Dermis blood vessel endothelial cell (primary cell): ENCODE measurements at places on chromosomes 12 and 14.

- DNase-seq = no peak
Observed at GRCh38 chr14:51822499-51822898, 37.9 kb upstream of the GNG2 start.

DNA sequence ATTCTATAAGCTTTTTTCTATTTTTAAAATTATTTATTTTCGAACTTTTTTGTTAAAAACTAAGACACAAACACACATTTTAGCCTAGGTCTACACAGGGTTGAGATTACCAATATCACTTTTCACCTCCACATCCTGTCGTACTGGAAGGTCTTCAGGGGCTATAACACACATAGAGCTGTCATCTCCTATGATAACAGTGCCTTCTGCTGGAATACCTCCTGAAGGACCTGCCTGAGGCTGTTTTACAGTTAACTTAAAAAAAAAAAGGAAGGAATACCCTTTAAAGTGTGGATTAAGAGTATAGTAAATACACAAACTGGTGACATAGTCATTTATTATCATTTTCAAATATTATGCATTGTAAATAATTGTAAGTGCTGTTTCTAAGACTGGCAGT lies 43.0 kb downstream of the RASSF8 start:
- DNase-seq = peak; percentile 37

GRCh38 chr12:94803939-94804338 lies 153.6 kb upstream of the TMCC3 start:
- DNase-seq = no peak

- no peak for DNase-seq
Observed at GRCh38 chr14:33504246-33505099, 446.4 kb downstream of the EGLN3 start.

GRCh38 chr14:32601906-32602305 lies 272.8 kb downstream of the AKAP6 start:
- DNase-seq = no peak

GRCh38 chr14:96905825-96906224 lies 108.6 kb downstream of the VRK1 start:
- DNase-seq = no peak

GRCh38 chr14:73325630-73326299 lies 88.5 kb downstream of the PAPLN start:
- no peak for DNase-seq

DNA sequence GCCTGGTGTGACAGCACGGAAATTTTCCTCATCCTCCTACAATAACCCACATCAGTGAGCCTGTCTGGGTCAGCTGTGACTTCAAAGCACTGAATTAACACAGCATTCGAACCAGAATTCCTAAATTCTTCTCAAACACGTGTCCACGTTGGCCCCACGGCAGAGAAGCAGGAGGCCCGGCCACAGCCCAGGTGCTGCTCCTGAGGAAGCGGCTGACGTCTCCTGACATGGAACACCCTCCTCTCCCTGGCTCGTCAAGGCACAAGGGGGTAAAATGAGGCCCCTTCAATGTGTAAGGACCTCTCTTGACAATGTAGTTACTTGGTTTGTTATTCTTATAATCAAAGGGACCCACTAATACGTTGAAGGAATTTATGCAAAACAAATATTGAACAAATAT lies 156.3 kb upstream of the GSC start:
- DNase-seq = no peak

- no peak for DNase-seq
Observed at GRCh38 chr14:43853541-43853940, 653.5 kb downstream of the FSCB start.

GRCh38 chr14:60197629-60198303 lies 32.6 kb upstream of the DHRS7 start:
- DNase-seq = no peak

- DNase-seq = no peak
Observed at GRCh38 chr12:83065562-83065961, 378.9 kb downstream of the TMTC2 start.

DNA sequence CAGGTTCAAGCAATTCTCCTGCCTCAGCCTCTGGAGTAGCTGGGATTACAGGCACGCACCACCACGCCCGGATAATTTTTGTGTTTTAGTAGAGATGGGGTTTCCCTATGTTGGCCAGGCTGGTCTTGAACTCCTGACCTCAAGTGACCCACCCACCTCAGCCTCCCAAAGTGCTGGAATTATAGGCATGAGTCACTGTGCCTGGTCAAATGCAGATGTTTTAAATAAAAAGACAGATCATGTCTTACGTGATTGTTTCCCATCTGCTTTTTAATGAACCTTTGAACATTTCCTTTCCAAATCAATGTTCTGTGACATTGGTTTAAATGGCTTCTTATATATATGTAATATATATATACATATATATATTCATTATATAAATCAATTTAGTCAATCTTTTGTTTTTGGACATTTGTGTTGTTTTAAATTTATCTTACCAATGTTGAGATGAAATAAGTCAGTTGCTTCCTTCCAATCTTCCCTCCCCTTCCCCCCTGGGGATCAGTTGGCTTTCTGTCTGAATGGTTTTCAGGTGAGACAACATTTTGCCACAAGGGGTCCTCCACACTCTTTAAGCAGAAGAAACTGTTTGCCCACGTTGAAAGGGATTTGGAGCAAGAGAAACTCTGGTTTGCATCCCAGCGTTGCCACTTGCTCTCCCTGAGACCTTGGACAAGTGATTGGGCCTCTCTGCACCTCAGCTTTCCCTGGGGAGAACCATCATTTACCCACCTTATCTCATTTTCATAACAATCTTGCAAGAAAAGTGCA lies 47.6 kb upstream of the RBM19 start:
- DNase-seq = no peak

GRCh38 chr12:55515696-55516095 lies 23.5 kb downstream of the OR6C68 start:
- DNase-seq = no peak

GRCh38 chr12:56565510-56566101 lies 44.0 kb downstream of the RBMS2 start:
- peak; percentile 98 for DNase-seq

DNA sequence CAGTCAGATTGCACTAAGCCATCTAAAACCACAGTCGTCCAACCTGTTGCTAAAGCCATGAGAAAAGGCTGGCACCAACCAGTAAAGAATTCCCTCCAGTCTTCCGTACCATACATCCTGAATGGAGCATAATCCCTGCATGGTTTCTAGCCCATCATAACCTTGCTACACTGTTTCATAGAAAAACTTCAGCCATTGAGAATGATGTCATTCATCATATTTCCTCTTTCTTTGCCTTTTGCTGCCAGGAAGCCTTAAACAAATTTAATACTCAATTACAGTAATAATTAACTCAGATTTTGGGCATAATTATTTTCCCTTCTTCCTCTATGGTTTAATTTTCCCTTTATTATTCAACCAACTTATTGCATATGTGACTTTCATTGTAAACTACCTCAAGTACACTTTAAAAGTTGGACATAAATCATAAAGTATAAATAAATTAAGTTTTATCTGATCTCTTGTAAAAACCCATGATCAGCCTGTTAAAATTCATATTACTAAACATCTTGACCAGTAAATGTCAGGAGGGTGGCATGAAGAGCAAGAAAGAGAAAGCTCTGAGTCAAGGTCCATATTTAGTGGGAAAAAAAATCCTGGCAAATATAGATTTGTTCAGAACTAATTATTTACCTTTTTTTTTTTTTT lies 264.7 kb downstream of the ZFP36L1 start:
- peak; percentile 33 for DNase-seq

DNA sequence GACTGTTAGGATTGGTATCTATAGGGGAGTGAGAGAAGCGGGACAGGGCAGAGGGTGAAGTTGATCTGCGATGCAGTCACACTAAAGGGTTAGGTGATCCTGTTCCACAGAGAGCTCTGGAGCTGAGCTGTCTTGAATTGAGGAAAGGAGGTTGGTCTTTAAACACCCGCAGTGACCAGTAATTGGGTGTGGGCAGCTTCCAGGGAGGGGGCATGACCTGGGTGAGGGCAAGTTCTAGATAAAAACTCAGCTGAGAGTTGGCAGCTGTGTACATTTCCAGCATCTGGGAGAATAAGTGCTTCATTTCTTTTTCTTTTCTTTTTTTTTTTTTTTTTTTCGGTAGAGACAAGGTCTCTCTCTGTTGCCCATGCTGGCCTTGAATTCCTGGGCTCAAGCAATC lies 35.1 kb downstream of the RDH12 start:
- DNase-seq = no peak

DNA sequence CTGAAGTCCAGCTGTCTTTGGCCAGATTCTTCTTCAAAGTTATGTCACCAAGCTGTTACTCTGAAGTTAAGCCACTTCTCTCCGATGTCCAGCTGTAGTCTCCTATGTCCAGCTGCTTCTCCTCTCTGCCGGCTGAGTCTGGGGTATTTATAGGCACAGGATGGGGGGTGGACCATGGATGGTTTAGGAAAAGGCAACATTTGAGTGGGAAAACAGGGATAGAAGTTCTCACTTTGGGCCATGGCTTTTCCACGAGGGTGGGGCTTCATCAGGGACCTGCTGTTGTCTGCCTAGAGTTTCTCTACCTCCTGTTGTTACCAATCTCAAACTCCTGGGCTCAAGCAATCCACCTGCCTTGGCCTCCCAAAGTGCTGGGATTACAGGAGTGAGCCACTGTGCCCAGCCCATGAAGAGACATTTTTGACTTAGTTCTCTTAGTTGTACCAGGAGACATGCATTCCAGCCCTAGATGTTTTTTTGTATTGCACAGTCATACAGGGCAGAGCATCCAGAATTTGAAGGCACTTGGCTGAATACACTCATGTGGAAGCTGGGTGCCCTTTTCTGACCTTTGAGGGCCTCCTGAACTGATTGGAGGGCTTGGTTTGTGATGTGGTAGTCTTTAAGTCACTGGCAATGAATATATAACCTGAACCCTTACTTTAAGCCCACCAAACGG lies 79.8 kb upstream of the HECTD1 start:
- no peak for DNase-seq

DNA sequence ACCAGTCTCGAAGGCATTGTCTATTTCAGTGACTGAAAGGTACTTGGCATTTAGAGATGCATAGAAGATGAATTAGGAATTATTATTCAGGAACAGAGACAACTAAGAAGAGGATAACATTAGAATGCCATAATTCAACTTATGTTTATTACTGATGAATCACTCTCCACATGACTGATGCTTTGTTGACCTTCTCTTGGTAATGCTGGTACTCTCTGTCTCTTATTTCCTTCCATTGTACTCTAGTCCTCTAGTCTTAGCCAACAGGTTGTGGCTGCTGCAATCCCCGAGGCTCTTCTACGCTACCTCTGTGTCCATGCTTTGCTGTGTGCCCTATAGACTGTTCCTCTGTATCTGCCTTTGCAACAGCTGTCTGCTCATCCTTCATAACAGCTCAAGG lies 652.9 kb downstream of the NRXN3 start:
- no peak for DNase-seq

DNA sequence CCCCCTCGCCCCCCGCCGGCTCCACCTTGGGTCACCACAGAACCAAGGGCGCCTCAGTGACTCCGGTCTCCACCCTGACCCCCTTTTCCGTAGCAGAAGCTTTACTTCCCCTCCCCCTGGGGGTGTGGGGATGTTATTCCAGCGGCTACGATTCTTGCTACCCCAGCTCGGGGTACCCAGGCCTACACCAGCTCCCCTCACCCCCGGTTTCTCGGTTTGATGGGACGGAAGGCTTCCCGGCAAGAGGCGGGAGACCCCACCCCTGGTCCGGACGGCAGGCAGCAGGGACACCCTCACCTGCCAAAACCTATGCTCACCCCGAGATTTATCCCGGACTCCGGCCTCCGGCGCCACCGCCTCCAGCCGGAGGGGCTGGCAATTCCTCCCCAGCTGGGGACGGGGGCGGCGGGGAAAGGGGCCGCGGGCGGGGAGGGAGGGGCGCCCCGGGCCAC lies 619 bp downstream of the RAB15 start:
- DNase-seq = no peak

DNA sequence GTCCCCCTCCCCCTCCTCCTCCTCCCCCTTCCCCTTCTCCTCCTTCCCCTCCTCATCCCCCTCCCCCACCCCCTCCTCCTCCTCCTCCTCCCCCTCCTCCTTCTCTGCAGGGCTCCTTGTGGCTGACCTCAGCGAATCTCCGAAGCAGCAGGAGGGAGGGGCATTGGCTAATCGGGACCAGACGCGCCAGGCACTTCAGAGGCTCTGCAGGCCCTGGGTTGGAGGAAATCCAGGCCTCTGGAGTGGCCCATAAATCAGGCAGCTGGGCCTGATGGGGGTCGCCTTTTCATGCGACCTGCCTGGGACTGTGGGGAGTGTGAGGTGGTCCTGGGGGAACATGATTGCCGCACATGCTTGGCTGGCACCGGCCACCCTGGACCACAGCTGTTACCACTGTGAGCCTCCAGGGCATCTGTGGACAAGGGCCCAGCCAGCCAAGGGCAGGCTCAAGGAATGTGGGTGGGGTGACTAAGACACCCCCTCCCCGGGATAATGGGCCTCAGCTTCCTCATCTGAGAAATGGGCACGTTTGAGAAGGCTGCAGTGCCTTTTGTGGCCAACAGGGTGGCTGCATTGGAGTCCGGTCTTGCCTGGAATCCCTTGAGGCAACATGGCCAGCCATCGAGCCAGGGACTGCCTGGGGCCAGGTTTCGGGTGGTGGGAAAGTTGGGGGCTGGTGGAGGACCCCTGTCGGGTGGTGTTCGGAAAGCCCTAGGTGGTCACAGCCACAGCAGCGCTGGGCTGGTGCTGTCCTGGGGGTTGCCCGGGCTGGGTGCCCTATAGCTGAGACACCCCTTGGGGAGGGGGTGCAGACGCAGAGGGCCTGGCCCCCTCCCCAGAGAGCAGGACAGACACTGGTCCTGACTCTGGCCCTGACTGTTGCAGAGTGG lies 12.0 kb downstream of the KIF26A start:
- DNase-seq = no peak

DNA sequence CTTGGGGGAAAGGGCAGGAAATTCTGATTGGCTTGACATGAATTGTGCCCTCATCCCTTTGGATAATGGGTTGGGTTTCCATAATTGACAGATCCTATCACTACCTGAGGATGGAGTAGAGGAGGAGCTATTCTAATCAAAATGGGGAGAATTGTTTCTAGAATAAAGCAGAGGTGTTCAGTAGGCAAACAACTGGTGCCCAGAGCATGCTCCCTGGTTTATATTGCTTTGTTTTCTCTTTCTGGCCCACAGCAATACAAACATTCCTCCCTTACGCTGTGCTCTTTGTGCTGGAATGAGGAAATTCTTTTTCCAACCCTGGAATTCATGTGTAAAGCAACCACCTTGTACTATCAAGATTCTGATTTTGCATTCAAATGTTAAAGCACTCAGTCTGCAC lies 147.4 kb downstream of the RASSF9 start:
- DNase-seq = no peak

DNA sequence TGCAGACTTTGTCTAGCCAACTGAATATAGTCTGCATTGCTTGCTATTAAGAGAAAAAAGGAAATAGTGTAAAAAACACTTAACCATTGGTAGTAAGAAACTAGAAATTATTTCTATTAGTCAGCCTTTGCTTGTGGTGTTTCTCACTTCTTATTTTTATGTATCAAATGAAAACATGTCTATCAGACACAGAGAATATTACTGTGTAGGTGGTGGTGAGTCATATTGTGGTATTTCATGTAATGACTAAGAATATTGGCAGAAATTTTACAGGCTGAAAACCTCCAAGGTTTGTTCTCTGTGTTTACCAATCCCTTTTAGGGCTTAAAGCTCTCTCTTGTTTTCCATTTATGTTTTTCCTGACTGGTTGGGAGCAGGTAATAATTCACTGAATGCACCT lies 87.2 kb downstream of the DAAM1 start:
- DNase-seq = peak; percentile 81
